ENCODE measurements at places on chromosomes 11 and 22. TPM values are rescaled to one million over a fixed set of nuclear protein-coding genes. Genes with fewer than 3 reads are reported as not detected.

DNA sequence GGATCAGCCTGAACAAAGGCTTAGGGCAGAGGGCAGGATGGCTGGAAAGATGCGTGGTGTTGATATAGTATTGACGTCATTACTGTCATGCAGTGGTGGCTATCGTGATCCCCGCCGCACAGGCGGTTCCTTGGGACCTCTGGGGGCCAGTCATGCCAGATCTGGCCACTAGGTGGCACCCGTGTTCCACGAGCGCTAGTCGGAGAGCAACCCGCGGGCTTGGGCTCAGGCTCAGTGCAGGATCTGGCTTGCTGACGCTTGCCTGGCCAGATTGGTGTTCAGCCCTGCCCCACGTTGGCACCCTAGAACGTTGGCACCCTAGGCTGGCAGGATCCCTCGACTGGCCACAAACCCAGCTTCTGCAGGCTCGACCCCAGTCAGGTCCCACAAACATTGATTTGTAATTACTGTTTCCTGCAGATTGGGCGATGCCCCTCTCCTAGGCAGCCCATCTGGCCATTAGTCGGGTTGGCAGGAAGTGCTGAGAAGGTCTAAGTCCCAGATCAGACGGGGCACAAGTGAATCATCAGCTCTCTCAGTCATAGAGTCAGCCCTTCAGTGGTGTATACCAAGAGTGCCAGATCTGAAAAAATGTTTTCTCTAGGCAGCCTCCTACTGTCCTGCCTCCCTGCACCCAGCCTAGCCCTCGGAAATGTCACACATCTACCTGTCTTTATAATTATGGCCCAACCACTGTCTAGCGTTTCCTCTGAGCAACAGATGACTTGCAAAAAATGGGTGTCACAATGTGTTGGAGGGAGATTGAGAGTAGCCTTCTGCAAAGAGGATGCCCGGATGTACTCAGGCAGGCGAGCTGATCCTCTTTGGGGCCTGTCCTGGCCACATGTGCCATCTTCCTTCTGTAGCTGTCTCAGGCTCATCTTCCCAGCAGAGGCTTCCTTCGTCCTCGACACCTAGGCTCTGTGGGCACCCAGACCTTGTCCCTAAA is 315.3 kb downstream of the TMEM135 start:
- DNase-seq, result peak; percentile 75

- peak; percentile 33 for DNase-seq
Measured at GRCh38 chr11:107176148-107177105, 158.2 kb upstream of the GUCY1A2 start.

GRCh38 chr11:72584293-72584938 is 89.8 kb downstream of the PDE2A start:
- DNase-seq, result peak; percentile 50

GRCh38 chr11:20980736-20981135 is 311.4 kb downstream of the NELL1 start:
- no peak for DNase-seq

GRCh38 chr22:18110954-18111758 is 547 bp downstream of the TUBA8 start:
- DNase-seq, result no peak

DNA sequence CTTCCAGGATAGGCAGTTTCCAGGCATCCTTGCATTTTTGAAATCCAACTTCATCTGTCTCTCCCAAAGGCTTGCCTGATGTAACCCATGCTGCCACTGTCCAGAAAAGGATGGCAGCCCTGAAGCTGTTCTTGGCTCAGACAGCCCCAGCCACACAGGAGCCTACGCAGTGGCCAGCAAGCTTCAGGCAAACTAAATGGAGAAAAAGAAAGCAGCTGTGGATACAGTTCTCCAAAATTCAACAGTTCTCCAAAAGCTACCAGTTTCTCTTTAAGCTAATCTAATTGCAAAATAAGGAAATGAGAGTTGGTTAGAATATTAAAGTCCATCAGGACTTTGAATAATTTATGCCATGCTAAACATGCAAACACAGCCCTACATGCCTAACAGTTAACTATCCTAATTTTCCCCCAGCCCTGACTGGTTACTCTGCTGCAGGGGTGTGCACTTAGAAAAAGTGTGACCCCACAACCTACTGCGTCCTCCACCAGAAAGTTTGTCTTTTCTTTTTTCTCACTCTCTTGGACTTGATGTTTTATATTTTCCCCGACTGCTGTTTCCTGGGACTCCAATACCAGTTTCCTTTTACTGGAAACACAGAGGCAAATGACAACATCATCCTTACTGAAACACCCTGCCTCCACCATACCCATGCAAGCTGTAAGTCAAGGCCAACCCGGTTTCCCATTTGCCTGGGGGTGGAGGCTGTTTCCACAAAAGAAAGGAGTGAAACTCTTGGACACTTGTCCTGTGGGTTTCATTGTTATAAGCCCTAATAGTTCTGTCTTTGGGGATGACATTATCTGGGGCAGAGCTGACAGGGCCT is 69.1 kb upstream of the OR5AN1 start:
- DNase-seq, result no peak

DNA sequence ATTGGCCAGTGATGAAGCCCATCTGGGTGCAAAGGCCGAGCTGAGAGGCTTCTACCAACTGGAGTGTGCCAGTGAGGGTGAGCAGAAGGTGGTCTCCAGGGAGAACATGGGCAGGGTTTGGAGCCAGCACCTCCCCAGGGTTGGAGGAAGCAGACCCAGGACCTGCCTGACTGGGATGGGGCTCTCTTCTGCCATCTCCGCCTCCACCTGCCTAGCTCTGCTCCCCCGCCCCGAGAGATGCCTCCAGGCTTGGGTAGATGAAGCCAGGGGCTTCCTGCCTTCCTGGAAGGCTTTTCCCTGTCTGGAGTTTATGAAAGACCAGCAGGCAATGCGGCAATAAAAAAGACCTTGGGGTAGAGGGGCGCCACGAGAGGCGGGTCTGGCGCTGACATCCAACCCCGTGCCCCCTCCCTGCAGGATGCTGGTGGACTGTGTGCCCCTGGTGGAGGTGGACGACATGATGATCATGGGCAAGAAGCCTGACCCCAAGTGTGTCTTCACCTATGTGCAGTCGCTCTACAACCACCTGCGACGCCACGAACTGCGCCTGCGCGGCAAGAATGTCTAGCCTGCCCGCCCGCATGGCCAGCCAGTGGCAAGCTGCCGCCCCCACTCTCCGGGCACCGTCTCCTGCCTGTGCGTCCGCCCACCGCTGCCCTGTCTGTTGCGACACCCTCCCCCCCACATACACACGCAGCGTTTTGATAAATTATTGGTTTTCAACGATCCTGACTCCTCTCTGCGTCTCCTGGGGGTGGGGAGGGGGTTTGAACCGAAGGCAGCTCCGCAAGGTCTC is 3.3 kb downstream of the SELENOM start:
- DNase-seq, result no peak

GRCh38 chr22:27504360-27505253 is 296.9 kb downstream of the MN1 start:
- DNase-seq, result no peak

GRCh38 chr11:128757886-128758612 is 64.2 kb downstream of the FLI1 start:
- DNase-seq, result no peak

- DNase-seq, result no peak
Measured at GRCh38 chr11:129694538-129694937, 121.1 kb upstream of the TMEM45B start.

- no peak for DNase-seq
Measured at GRCh38 chr11:64356498-64357411, 2.2 kb upstream of the RPS6KA4 start.

DNA sequence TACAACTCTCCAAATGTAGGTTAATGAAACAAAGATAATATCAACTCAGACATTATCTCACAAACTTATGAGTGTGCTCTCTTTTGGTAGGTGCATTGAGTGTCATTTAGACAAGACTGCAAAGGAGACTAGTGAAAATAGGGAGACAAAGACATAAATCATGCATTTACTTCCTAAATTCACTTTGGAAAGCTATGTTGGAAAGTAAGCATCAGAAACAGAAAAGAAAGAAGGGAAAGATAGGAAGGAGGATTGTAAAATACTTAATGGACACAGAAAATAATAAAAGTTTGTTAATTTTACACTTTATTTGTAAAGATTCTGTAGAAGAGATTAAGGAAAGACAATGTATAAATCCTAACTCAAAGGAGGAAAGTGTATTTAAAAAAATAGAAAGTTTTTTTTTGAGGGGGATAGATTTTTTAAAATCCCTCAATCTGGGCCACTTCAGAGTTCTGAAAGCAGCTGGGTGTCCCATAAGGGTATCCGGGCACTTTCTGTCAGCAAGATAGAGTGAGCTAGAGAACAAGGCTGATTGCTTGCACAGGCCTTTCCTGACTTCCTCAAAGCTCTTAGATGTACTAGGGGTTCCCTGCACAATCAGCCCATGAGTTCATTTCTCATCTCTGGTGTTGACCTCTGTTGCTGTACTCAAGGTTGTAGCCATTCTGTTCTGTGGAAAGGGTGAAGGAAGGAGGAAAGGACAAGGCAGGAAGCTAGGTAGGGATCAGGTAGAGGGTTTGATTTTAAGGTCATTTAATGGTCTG is 22.4 kb upstream of the RDX start:
- no peak for DNase-seq

- no peak for DNase-seq
Measured at GRCh38 chr11:127524618-127525017, 524.0 kb upstream of the KIRREL3 start.

DNA sequence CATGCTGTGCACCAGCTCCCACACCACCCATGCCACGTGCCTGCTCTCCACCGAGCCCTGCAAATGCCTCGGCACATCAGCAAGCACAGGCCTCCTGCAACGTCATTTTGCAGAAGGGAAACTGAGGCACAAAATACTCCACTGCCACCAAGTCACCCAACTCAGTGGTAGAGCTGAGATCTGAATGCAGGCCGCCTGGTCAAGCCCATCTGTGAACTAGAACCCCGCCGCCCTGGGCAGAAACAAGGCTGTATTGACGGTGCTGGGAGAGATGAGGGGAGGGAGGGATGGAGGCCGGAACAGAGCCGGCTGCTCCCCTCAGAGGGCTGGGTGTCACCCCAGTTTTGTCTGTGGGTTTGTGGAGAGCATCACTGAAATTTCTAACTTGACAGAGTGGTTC is 81.4 kb downstream of the CDKN1C start:
- DNase-seq, result no peak

GRCh38 chr22:25404556-25404927 is 159.9 kb upstream of the GRK3 start:
- no peak for DNase-seq

- DNase-seq, result no peak
Measured at GRCh38 chr11:2867722-2868505, 17.7 kb downstream of the CDKN1C start.

GRCh38 chr11:90197377-90197776 is 25.5 kb downstream of the CHORDC1 start:
- DNase-seq, result no peak

GRCh38 chr11:83725728-83726127 is 439.6 kb upstream of the CCDC90B start:
- no peak for DNase-seq

GRCh38 chr11:20631519-20632168 is 32.2 kb downstream of the SLC6A5 start:
- DNase-seq, result no peak

GRCh38 chr11:66614073-66614472 is 2.4 kb upstream of the RBM14 start:
- DNase-seq, result no peak

Gene PAMR1
- not detected for total RNA-seq

Measured in CD8-positive, alpha-beta memory T cell (primary cell).